ENCODE measurements at places on chromosomes 11 and 22.

- DNase-seq = no peak
Measured at GRCh38 chr22:42292732-42293520, 22.5 kb upstream of the TCF20 start.

- no peak for DNase-seq
Measured at GRCh38 chr11:60966890-60967289, 4.6 kb upstream of the CD6 start.

GRCh38 chr11:9565822-9566560, 7.5 kb upstream of the WEE1 start:
- no peak for DNase-seq

DNA sequence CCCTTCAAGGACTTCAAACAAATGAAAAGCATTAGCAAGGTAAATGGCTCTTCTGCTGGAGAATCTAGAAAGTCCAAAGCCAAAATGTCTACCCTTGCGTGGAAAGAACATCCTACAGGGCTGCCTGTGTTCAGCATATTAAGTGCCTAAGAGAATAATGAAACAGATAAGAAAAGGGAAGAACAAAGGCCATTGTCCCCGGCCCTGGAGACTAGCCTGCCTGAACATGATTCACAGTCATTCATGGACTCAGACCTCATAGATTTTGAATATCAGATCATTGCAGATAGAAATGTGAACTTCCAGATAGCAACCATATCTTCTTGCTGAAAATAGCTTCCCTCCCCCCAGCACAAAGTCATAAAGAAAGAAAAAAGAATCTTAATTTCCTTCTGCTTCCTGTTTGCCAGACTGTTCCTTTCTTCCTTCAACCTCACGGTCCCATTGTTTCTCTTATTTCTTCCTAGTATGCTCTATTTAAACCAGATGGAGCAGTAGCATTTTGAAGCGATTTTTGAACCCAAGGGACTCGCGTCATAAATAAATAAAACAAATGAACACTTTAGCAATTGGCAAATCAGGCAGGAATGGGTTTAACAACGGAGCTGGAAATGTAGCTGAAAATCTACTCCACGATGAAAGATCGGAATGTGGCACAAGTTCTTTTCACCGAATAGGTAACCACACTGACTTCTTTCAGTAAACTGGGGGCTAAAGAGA, 408.2 kb upstream of the CCDC90B start:
- no peak for DNase-seq

GRCh38 chr11:82092904-82093303, 640.8 kb downstream of the FAM181B start:
- DNase-seq = no peak

- no peak for DNase-seq
Measured at GRCh38 chr11:134731213-134731961, 319.3 kb upstream of the B3GAT1 start.

GRCh38 chr11:102453302-102453695, 734 bp upstream of the TMEM123 start:
- peak; percentile 14 for DNase-seq

DNA sequence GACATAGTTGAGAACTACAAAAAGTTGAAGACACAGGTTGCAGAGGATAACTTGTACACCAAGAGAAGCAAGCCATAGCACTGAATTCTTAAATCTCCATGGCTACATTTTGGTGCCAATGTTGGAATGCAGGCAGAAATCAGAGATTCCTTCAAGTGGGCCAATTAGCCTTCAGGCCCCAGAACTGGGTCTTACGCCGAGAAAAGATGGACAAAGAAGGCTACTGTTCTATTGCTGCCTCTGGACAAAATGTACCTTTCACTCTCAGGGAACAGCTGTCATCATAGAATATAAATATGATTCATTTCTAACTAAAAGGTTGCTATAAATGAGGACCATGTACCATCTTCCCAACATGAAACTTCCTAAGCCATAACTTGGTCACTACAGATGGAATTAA, 13.7 kb downstream of the TMEM216 start:
- DNase-seq = no peak

DNA sequence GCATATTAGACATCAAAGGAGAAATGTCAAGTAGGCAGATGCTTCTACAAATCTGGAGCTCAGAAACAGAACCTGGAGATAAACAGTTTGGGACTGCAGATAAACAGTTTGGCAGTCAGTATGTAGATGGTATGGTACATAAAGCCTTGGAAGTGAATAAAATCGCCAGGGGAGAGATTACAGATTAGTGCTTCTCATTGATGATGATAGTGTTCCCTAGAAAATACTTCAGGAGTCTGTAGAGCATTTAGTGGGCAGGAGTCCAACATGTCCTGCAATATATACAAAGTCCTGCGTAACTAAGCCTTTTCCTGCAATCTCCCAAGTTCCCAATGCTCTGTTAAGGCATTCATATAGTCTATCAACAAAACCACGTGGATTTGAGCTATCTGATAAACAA, 35.2 kb downstream of the NARS2 start:
- no peak for DNase-seq

DNA sequence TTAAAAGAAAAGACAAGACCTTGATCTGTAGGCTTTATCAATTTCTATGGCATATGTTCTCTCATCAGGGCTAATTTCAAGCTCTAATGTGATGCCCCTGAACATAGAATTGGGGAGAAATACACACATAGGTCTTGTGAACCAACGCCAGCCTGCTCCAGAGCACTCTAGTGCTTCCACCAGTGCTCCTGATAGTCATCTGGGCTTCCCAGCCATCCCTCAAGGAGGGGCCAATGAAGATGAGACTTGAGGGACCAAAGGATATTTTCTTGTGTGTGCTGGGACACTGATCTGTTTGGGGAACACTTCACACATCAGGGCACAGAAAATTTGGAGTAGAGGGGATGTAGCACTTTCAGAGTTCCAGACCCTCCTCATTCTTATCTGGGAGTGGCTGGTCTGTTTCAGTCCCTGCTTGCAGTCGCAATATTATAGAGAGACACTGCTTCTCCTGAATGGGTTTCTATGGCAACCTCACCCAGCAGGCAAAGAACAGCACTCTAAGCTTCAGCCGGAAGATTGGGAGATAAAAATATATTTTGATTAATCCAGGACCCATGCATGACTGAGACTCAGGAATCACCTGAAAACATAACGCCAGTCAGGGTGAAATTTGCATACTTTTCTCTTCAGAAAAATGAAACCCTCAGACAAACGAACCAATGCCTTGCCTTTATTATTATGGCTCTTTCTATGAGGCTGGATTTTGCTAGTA, 28.4 kb upstream of the SCN3B start:
- no peak for DNase-seq

DNA sequence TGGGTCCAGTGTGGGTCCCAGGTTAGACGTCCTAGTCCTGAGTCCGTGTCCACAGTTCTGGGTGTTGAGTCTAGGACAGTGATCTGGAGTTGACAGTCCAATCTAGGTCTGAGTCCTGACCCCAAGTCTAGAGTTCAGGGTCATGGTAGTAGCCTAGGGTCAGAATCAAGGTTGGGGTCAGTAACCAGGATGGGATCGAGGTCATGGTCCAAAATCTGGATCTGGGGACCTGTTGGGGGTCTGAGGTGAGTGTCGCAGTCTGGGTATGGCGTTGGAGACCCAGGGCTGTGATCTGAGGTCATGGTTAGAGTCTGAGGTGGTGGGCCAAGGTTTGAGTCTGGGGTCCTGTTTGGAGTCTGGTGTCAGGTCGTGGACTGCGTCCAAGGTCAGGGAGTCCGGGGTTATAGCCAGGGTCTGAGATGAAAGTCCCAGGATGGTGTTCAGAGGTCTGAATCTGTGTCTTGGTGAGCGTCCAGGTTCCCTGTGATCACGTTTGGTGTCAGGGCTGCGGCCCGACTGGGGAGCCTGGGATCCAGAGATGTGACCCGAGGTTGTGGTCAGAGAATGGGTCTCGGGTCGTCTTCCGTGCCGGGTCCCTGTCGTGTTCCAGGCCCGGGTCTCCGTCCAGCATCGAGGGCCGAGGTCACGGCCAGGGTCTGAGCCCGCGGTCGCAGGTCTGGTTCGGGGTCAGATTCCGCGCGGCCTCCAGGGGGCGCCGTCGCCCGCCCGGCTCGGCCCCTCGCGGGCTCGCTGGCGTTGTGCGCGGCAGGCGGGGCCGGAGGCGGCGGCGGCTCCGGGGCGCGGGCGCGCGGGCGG, 432 bp upstream of the GRK2 start:
- no peak for DNase-seq

DNA sequence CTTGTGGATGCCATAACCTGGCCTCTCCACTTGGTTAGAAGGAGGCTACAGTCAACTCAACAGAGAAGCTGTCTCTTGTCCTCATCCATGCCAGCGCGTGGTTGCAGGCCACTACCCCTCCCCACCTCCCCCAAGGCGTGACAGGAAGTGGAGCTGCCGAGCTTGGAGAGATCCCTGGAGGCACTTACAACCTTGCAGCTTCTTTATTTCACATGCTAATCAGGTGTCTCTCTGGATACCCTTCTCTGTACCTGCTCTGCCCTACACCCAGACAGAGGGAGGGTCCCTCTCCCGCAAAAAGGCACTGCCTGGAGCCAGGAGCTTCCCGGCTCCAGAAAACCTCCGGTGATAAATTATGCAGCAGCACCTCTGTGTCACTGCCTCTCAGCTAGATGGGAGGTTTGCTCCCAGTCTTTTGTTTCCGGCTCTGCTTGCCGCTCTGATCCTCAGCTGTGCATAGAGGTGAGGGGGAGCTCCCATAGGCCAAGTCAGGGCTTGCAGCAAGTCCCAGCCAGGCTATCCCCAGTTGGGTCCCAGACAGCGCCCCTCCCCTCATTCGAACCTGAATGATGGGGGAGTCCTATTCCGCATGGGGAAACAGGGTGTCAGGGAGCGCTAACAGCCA, 5.7 kb downstream of the LRP4 start:
- DNase-seq = no peak

GRCh38 chr11:87431392-87431791, 393.7 kb downstream of the TMEM135 start:
- no peak for DNase-seq

- no peak for DNase-seq
Measured at GRCh38 chr11:45644981-45645889, 20.2 kb downstream of the CHST1 start.

- no peak for DNase-seq
Measured at GRCh38 chr11:37612146-37612545, 1014.1 kb upstream of the RAG2 start.

GRCh38 chr11:130817330-130817944, 98.8 kb downstream of the SNX19 start:
- no peak for DNase-seq

- no peak for DNase-seq
Measured at GRCh38 chr22:49689858-49690257, 137.8 kb downstream of the BRD1 start.

DNA sequence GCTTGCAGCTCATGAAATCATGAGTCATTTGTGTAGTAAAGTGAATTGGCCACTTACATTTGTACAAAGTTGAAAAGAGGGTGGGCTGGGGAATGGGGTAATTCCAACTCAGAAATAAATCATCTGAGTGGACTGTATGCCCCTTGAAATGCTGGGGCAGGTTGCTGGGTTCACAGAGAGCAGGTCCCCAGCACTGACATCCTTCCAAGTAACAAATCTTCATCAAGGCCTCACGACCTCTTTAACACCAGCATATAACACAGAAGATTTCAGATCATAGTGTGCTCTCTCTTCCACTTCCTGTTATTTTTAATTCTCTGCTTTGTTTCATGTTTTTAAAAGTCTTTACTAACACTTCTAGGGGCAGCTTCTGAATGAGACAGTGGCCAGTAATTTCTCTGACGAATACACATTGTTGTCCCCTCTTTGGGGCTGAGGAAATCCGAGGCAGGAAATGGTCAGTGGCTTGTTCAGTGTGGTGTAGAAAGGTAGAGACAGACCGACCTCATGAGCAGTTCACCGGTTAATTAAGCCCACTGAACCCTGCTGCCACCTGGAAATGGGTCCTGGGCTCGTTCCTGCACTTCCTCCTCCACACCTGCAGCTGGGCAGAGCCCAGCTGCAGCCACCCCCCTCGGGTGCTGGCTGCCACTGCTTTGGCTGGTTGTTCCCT, 127.7 kb downstream of the MAML2 start:
- DNase-seq = no peak

DNA sequence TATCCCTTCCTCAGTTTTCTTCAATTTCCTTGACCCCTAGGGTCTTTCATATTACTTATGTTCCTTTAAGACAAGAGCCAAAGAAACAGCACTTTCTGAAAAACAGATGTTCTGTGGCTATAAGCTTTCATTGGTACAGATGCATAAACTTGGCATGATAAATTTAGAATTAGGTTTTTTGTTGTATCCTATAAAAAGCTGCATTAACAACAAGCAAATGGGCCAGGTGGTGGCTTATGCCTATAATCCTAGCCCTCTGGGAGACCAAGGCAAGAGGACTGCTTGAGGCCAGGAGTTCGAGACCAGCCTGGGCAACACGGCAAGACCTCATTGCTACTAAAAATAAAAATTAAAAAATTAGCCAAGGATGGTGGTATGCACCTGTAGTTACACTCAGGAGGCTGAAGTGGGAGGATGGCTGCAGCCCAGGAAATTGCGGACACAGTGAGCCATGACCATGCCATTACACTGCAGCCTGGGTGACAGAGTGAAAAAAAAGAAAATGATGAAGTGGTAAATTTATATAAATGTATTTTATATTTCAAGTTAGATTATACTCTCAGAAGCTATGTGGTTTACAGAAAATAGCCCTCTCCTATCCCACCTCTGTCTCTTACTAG, 18.3 kb downstream of the KMT5B start:
- no peak for DNase-seq

GRCh38 chr11:30586251-30587144, at the start of gene MPPED2:
TSS of gene MPPED2 (minus strand) at chr11:30586353. CDS start at chr11:30580373, 5,980 bp downstream.
- DNase-seq = no peak

DNA sequence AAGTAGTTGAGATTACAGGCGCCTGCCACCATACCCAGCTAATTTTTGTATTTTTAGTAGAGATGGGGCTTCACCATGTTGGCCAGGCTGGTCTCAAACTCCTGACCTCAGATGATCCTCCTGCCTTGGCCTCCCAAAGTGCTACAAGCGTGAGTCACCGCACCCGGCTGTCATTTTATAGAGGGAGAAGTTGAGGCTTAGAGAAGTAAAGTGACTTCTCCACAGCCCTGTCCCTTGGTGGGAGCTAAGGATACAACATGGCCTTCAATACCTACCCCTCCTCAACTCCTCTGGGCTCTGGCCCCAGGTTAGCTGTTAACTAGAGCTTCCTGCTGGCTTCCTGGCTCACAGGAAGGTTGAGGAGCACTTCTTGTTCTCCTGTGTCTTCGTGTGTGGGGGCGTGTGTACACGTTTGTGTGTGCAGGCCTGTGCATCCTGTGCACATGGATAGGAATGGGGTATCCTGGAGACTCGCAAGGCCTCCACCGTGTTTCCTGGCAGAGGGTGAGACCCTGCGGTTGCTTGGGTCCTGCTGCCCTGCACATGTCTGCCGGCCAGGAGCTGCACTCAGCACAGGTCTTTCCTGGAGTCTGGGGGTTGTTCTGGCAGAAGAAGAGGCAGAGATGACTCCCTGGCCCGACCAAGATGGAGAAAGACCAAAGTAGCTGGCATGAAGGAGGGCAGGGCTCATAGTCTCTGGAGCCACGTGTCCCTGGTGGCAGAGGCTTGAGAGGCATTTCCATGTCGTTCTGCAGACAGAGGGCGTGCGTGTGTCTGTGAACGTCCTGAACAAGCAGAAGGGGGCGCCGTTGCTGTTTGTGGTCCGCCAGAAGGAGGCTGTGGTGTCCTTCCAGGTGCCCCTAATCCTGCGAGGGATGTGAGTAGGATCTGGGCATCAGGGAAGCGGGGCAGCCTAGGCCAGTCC, 2.4 kb downstream of the SIDT2 start:
- DNase-seq = no peak

GRCh38 chr11:58731819-58732218, at the start of gene GLYAT:
TSS of gene GLYAT (minus strand) at chr11:58731943. CDS start at chr11:58724496, 7,447 bp downstream.
- no peak for DNase-seq
